ENCODE measurements at places on chromosomes 5 and 9.

DNA sequence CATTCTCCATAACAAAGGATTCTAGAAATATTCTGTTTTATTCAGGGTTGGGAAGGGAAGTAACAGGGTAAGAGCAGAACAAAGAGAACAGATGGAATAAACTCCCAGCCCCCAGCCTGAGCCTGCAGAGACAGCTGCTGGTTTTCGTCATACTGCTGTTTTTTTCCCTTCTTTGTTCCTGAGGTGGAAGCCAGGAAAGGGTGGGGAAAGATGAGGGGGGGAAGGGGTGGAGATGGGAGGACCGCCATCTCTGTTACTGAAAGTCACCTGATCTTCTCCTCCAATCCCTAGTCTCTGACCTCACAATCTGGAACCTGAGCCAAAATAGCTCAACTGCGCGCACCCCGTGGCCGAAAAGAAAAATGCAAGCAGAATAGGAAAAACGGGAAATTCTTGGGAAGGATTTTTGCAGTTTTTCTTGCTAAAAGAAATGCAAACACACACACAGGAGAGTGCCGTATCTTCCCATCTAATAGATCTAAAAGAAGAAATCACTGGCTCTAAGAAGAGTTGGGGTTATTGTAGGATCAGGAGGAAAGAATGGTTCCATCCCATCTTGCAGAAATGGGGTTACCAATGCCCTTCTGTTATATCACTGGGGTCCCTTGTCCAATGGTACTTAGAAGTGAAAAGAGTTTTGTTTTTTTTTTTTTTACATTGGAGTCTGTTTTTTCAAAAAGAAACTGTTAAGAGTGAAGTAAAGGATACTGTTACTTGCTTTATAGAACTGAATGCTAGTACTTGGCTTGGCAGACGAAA is 57.9 kb downstream of the DIAPH1 start:
- DNase-seq, result no peak

GRCh38 chr5:74266836-74267235 is 373.7 kb downstream of the ENC1 start:
- DNase-seq, result no peak

- no peak for DNase-seq
Observed at GRCh38 chr5:173435447-173435846, 107.2 kb upstream of the STC2 start.

- DNase-seq, result no peak
Observed at GRCh38 chr5:172668594-172669071, 27.6 kb downstream of the NEURL1B start.

GRCh38 chr5:122110987-122111386 is 18.4 kb upstream of the ZNF474 start:
- no peak for DNase-seq

DNA sequence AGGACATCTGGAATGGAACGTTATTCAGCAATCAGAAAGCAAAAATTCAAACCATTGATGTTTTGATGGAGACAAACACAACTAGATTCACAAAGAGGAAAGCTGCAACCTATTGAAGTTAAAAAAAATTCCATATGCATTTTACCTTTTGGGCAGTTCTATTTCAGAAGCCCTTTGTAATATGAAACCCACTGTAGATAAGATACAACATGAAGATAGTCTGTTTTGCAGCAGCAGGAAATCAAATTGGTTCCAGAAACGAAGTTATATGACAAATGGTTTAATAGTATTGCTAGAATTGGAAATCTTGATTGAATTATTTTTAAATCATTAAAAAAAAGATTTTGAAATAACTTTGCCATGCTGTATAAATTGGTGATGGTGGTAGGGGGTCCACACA is 872 bp downstream of the LIX1 start:
- DNase-seq, result no peak

GRCh38 chr9:136552117-136552703 is 6.4 kb upstream of the NOTCH1 start:
- DNase-seq, result no peak

GRCh38 chr5:179973391-179973790 is 65.7 kb upstream of the TBC1D9B start:
- DNase-seq, result no peak

- no peak for DNase-seq
Observed at GRCh38 chr9:107665057-107665456, 175.5 kb upstream of the KLF4 start.

DNA sequence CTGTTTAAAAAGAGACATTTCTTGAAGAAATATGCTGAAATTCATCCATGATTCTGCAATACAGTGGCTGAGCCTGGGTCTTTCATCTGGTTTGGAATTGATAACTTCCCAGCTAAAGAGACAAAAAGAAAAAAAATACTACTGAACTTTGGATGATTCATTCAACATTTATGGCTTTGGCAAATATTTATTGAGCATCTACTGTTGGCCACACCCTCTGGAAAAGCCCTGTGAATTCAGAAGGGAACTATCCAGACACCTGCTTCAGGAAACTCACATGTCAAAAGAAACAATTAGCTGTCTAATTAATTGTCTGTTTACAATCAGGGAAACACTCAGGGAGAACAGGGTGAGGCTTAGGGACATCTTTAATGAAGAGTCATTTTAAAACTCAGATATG is 17.8 kb upstream of the ZNF622 start:
- no peak for DNase-seq

DNA sequence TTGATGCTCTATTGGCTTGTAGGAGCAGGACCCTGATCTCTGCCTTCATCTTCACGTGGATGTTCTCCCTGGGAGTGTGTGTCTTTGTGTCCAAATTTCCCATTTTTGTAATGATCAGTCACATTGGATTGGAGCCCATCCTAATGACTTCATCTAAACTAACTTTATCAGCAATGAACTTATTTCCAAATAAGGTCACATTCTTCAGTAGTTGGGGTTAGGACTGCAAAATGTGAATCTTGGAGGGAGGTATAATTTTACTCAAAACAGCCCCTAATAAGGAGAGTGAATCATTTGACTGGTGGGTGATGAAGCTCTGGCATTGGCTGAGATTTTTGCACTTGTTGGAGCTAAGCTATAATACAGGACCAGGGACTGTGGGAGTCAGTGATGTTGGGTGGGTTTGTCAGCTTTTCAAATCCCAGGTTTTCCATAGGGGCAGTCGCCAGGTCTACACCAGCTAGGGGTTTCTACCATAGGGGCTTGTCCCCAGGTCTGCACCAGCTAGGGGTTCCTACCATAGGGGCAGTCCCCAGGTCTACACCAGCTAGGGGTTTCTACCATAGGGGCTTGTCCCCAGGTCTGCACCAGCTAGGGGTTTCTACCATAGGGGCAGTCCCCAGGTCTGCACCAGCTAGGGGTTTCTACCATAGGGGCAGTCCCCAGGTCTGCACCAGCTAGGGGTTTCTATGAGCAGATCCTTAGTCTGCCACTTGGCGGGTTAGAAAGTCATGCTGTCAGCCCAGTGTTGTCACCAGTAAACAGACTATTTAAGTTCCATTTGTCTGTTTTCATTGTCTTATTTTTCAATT is 382.6 kb upstream of the DAP start:
- no peak for DNase-seq

GRCh38 chr5:174793684-174794328 is 69.4 kb downstream of the MSX2 start:
- DNase-seq, result peak; percentile 33

GRCh38 chr9:84331119-84331809 is 9.3 kb downstream of the SLC28A3 start:
- no peak for DNase-seq

DNA sequence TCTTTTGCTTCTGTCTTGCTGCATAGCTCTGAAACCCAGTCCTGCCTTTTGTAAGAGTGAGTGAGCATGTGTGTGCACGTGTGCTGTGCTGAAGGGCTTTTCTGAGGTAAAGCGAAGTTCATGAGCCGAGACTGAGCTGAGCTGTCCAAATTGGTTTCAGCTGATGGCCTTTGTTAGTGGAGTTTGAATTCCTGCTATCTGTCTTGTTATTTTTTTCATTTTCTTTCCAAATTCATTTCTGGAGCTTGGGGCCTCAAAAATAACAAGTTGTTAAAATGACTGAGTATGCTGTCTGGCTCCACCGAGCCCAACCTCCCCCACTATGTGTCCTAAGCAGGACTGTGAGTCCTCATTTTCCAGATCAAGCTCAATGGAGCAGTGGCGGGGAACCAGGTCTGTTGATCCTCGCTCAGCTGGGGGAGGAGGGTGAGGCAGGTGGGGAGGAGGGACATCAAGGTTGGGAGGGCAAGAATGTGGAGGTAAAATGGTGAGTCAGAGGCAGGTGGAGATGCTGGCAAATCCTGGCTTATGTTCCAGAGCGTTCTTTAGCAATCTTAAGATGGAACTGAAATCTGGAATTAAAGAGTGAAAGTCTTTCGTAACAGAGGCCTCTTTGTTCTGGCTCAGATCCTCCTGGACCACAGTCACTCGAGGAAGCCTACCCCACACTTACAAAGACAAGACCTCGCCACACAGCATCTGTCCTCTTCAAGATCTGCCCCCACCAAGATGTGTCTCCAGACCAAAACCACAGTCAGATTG is 63.9 kb downstream of the SREK1 start:
- no peak for DNase-seq

- DNase-seq, result no peak
Observed at GRCh38 chr9:136226680-136227407, 18.8 kb downstream of the QSOX2 start.

DNA sequence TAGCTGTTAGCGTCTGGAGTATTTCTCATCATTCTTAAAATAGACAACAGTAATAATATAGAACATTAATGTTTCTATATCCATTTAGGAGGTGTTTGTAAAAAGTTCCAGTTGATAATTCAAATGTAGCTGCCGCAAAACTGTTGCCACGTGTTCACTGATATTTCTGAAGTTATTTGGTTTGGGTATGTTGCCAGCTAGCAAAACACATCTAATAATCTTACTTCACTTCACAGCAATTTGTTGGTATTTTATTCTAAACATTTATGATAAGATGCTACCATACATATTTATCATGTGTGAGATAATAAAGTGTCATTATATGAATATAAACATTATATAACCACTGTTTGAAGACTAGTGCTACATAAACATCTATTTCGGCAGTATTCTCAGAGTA is 101.6 kb downstream of the CDH12 start:
- no peak for DNase-seq

- no peak for DNase-seq
Observed at GRCh38 chr9:9912459-9912858, 700.3 kb downstream of the PTPRD start.

DNA sequence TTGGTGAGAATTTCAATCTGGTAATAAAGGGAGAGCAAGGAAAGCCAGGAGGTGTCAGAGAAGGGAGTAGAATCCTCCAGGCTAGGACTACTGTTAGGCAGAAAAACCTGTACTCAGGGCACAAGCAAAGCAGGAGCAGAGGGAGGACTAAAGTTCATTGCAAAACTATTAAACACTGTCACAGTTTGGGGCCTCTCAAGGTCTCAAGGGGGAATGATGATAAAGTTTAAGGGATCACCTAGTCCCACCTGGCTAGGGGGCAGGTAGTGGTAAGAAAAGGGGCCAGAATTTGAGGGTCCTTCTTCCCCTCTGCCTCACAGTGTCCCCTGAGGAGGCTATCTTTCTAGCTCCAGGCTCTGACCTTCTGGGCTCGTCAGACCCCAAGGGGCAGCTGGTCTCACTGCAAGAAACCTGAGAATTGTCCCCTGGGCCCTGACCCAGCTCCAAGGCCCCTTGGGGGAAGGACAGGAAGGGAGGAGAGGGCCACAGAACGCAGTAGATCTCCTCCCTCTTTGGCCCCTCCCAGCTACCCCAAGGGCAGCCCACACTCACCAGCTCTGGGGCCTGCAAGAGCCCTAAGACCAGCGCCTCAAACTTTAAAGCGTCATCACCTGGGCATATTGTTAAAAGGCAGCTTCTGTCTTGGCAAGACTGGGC is 974 bp downstream of the CCDC69 start:
- peak; percentile 67 for DNase-seq

GRCh38 chr5:176692839-176693476 is 45.7 kb downstream of the TSPAN17 start:
- no peak for DNase-seq

DNA sequence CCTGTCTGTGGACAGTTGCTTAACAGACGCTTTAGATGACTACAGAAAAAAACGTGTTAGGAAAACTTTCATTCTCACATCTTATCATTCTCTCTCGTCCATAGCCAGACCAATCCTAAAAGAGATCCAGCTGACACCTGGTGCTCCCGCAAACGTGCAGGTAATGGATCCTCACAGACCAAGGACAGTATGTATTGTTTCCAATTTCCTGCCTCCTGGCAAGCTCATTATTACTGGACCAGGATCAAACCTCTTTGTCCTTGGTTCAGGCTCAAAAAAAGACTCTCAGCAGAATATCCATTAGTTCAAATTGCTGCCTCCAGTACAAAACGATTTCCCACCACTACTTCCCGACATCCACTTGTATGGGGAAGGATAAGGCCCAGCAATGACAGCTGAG is 62.4 kb downstream of the SERINC5 start:
- DNase-seq, result no peak

DNA sequence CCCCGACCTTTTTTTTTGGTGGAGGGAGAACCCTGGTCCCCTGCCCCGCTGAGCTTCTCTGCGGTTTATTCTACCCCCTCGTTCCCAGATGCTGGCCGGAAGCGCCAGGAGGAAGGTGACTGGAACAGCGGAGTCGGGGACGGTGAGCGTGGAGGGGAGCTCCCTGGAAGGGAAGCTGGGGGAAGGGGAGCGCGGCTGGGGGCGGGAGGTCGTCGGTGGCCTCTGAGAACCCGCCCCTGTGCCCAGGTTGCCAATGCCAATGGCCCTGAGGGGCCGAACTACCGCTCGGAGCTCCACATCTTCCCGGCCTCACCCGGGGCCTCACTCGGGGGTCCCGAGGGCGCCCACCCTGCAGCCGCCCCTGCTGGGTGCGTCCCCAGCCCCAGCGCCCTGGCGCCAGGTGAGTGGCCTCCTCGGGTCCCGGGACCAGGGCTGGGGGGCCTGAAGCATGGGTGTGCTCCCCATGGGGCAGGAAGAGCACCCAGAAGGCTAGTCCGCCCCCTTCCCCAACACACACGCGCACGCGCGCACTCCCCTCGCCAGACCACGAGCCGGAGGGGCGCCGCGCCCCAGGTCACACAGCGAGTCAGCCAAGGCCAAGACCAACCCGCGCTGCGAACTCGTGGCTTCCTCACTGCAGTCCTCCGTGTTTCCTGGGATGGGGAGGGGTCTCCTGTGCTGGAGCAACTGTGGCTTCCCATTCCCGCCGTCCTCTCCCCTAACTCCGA is 10.6 kb downstream of the MYOZ3 start:
- peak; percentile 10 for DNase-seq

Data from CD4-positive, alpha-beta T cell treated with Interleukin-17A for 1 hour (primary cell).